ENCODE measurements at places on chromosomes 1 and 21. TPM values are rescaled to one million over a fixed set of nuclear protein-coding genes. Genes with fewer than 3 reads are reported as not detected.

SH3D21 gene
- total RNA-seq: 2.3 TPM

OR2T33 gene
- not detected for total RNA-seq

TAL1 gene
- total RNA-seq: 0.02 TPM

APOBEC4 gene
- not detected for total RNA-seq

CFAP141 gene
- not detected for total RNA-seq

RAB42 gene
- total RNA-seq: 2.2 TPM

IL22RA1 gene
- 4.3 TPM for total RNA-seq
